Activated CD4-positive, alpha-beta T cell treated with anti-CD3 and anti-CD28 coated beads, Interleukin-2, amount 10 ng/mL, durations not matched to agents 24 days and 14 days (primary cell): ENCODE measurements at places on chromosomes 12 and 14. TPM values are rescaled to one million over a fixed set of nuclear protein-coding genes. Genes with fewer than 3 reads are reported as not detected.

GRCh38 chr12:58833853-58834252, 86.5 kb downstream of the LRIG3 start:
- no peak for DNase-seq

DNA sequence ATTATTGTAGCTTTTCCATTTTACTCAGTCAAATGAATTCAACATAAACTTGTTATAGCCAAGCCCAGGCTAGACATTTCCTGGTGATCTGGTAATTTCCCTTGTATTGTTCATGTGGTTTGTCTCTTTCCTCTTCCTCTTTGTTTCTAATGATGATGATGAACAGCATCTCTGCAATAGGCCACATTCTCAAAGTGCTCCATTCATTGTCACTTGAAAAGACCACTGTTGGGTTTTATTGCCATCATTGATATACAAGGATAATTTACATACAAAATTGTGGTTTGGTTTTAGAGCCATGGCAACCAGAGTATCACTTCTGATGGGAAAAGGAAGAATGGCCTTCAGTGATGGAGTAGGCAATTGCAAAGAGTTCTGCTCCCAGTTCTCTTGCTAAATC, 379.3 kb downstream of the RGS6 start:
- no peak for DNase-seq

- no peak for DNase-seq
Observed at GRCh38 chr12:41067941-41068645, 120.0 kb upstream of the PDZRN4 start.

- no peak for DNase-seq
Observed at GRCh38 chr14:38199739-38200138, 8.0 kb upstream of the SSTR1 start.

DNA sequence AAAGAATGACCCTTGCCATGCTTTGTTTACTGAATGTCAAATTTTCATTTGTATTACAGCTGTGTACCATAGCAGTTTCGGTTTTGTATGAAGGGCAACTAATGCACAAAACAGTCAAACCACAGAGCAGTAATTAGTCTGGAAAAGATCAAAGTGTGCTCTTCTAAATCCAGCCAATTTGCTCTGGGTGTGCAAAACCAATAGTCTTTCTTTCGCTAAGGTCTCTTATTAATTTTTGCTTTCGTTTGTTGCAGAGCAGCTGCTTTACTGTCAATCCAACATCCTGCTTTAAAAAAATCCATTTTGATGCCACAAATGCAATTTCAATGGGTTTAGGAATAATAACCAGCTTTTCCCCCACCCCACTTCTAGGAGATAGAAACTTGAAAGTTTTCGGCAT, 114.2 kb downstream of the BRMS1L start:
- no peak for DNase-seq

- no peak for DNase-seq
Observed at GRCh38 chr12:105507311-105508038, 177.0 kb downstream of the C12orf75 start.

DNA sequence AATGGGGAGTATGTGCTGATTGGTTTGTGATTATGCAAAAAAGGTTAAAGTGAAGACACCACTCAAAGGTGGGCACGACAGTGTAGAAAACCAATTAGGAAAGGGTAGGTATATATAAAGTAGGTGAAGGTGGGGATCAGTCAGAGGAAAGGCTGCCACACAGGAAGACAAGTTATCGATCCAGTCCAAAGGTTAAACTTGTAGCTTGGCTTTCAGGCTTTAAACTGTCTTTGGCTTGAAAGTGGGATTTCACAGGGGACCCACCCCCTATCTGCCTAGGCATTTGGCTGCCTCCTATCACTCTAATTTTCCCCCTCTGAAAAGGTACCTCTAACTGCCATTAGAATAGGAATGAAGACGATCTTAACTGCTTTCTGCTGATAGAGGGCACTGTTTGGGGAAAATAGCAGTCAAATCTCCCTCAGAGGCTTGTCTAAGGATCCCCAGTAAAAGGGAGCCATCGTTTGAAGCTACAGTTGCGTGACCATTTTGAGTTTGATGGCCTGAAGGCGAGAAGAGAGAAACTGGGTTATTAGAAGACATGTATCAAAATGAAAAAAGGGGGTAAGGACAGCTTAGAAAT, 250.2 kb downstream of the GPHN start:
- no peak for DNase-seq

DNA sequence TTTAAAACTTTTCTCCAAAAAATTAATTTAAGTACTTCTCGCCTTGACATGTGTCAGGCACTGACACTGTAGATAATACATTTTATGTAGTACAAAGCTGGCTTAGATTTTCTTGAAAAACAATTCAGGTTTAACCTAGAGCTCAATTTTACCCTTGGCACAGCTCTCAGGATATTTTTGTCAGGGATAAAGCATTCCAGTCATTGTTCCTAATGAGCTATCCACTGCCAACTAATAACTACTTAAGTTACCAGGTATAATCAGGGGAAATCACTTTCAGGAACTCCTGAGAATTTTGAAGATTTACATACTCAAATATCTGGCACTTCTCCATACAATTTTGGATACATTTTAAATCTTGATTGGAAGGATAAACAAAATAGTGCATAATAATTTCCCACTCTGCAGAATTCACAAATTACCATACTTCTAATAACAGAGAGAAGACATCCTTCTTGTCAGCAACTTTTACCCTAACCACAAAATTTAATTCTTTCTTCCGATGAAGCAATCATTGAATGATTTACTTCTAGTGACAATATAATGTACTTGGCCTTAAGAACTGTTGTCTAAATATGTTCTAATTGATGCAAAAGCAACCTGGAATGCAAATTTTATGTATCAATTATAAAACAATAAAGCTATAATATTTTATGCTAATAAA, 4.8 kb downstream of the RASSF9 start:
- DNase-seq = no peak

DNA sequence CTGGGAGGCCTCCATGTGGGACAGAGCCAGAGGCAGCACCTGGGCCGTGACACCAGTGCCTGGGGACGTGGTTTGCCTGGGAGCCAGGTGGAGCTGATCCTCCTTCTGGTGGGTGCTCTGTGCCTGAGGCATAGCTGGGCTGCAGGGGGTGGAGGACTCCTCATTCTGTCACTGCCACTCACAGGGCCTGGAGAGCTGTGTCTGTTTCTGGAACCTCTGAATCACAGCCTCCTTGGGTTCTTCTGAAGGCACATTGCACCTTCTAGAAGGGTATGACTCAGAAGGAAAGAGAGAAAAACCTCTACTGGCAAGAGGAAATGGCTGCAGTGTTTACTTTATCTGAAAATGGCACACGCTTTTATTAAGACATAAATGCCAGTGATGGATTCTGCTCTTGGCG, 659.8 kb downstream of the VRK1 start:
- DNase-seq = peak; percentile 86

DNA sequence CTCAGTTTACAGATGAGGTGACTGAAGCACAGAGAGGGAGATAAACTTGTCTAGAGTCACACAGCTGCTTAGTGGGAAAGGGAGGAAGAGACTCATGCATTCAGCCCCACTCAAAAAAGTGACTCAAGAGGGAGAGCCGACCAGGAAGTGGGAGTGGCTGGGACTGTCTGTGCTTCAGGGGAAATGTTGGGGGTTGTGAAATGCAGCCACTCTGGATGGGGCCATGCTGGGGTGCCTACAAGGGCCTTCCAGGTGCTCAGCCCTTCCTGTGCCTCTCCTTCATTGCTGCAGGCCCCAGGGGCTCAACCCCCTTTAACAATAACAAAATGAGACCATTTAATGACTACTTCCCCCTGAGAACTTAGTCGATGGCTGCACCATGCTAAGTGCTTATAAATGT, 41.8 kb downstream of the CACNA1C start:
- DNase-seq = no peak

DNA sequence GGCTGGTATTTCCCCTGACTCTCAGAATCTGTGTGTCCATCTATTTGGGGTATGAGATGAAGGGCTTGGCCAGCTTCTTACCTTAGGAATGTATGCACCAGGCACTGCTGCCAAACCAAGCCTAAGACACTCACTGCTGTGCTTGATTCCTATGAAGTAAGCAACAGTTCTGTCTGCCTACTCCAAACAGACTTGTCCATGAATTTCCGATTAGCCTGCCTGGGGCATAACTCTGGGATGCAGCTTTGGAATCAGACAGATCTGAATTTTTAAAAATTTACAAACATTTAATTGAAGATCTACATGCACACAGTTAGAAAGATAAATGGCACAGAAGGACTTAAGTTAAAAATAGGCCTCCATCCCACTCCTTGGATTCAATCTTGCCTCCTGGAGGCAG, 59.5 kb upstream of the JDP2 start:
- DNase-seq = no peak

DNA sequence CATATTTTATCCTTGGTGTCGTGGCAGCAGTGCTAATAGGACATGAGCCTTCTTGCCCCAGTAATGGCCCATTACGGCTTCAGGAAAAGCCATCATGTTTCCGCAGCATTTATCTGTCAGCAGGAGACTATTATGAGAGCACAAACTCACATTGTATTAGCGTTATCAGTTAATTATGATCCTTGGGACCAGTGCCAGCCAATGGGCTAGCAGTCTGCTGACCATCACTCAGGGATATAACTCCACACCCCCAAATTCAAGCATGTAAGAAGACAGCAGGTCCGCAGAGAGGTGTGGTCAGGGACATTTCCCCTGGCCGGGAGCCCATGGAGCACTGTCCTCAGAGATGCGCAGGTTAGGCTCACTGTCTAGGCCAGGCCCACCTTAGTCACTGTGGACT, 4.9 kb upstream of the ESRRB start:
- DNase-seq = no peak

- DNase-seq = no peak
Observed at GRCh38 chr12:6775185-6776174, 3.2 kb downstream of the LAG3 start.

DNA sequence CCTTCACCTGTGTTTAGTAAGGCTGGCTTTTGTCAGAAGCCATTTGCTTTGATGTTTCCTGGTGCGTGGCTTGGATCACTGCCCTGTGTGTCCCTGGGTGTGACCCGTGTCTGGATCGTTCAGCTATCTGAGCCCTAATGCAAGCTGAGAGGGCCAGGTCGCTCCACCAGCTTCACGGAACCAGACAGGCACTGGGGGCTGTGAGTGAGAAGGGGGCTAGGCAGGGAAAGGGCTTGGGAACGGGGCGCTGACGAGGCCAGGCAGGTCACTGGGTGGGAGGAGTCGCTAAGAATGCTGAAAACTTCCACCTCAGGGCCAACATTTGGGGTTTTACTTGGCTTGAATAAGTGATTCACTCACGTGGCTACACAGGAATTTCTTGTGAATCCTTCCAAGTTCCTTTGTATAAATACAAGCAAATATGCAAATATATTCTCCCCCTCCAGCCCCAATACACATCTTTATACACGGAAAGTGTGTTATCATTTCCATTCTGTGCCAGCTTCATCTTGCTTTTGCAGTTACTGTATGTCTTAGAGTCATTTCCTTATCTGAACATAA, 24.2 kb upstream of the MMP17 start:
- DNase-seq = no peak

- no peak for DNase-seq
Observed at GRCh38 chr12:40614923-40615322, 77.3 kb upstream of the CNTN1 start.

GRCh38 chr12:130031571-130032189, 127.9 kb upstream of the TMEM132D start:
- DNase-seq = peak; percentile 89

DNA sequence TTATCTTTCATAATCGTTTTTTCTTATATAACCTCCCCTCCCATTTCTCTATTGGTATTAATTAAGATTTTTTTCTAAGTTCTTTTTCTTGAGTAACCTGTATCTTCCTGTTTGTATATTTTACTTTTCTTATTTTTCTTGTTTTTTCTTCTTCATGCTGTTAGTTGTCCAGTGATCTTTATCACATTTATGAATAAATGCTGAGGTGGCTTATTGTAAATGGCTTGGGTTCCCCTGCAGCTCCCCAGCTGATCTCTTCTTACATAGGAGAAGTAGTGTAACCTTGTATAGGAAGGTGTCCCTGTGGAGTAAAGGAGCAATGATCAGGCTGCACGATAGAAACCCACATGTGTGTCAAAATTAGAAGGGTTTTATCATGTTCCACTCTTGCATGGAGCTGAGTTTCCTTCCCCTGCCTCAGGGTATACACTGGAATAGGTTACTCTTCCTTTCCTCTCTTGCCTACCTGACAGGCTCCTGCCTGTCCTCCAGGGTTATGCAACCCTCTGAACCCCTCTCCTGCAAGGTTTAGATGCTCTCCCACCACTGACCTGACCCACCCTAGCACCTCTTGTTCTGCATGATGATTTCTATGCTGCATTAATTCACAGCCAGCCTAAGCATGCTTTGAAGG, 334.8 kb upstream of the RGS6 start:
- DNase-seq = no peak

GRCh38 chr12:18502422-18502968, 235.3 kb downstream of the PLCZ1 start:
- no peak for DNase-seq

GRCh38 chr12:54215989-54216796, 27.4 kb upstream of the SMUG1 start:
- DNase-seq = peak; percentile 82

DNA sequence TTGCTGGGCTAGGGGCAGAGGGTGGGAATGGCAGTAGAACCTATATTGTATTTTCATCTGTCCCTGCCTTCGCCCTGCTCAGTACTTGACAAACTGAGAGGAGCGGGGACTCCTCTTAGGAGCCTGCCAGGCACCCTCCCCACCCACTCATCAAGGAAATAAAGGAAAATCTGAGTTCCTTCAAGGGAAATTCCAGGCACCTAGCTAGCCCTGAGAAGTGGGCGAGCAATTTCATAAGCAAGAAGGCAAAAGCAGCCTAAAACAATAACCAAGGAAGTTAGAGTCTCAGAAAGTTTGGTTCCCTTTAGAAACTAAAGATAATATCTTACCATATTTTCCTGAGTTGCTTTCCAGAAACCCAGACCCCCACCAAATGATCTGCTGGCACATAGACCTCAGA, 10.6 kb upstream of the PLEKHD1 start:
- DNase-seq = no peak

DNA sequence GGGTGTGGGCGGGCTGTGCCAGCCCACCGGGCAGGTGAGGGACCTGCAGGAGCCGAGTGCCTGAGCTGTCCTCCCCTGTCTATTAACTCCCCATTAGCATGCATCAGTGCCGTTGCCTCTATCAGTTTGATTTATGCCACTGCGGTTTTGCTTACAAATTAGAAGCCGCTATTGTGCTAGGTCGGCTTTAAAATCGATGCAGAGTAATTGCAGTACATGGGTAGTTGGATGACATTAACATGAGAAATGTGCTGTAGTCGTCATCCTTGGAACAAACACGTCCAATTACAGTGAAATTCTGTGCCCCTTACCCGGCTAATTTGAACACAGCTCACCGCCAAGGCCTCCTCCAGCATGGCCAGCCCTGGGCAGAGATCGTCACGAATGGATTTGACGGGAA, 145.8 kb downstream of the TSPAN9 start:
- no peak for DNase-seq

GRCh38 chr14:93706360-93706955, 81.8 kb downstream of the PRIMA1 start:
- no peak for DNase-seq

Gene OAS3
- total RNA-seq = 47.5 and 48.9 TPM in 2 replicates

Gene SERPINA9
- not detected in 2 replicates for total RNA-seq

Gene CSAD
- 21.6 and 25.6 TPM in 2 replicates for total RNA-seq

Gene MORN3
- 0.26 and 1.0 TPM in 2 replicates for total RNA-seq

Gene GALNT4
- total RNA-seq = 6.9 and 7.6 TPM in 2 replicates

Gene EGLN3
- 17.4 and 17.6 TPM in 2 replicates for total RNA-seq

Gene LMNTD1
- total RNA-seq = not detected in 2 replicates

Gene SNAPC1
- 12.1 and 12.3 TPM in 2 replicates for total RNA-seq

Gene AQP6
- total RNA-seq = not detected in 2 replicates

Gene INSM2
- not detected in 2 replicates for total RNA-seq

Gene ADAMTS20
- total RNA-seq = not detected in 2 replicates

Gene CSRP2
- total RNA-seq = 0.44 and 0.80 TPM in 2 replicates

Gene SDR9C7
- not detected in 2 replicates for total RNA-seq
